ENCODE measurements at places on chromosomes 2 and 18.

DNA sequence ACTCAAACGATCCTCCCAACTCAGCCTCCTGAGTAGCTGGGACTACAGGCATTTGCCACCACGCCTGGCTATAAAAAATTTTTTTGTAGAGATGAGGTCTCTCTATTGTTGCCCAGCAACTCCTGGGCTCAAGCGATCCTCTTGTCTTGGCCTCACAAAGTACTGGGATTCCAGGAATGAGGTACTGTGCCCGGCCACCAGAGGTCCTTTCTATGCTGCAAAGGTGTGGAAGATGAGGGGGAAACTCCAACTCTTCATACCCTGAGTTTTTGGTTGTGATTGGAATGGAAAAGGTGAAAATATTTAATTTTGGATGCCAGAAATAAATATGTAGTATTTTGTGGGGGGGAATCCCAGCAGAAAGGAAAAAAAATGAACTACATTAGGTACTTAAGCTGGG is 36.0 kb downstream of the MRPL33 start:
- no peak for DNase-seq

DNA sequence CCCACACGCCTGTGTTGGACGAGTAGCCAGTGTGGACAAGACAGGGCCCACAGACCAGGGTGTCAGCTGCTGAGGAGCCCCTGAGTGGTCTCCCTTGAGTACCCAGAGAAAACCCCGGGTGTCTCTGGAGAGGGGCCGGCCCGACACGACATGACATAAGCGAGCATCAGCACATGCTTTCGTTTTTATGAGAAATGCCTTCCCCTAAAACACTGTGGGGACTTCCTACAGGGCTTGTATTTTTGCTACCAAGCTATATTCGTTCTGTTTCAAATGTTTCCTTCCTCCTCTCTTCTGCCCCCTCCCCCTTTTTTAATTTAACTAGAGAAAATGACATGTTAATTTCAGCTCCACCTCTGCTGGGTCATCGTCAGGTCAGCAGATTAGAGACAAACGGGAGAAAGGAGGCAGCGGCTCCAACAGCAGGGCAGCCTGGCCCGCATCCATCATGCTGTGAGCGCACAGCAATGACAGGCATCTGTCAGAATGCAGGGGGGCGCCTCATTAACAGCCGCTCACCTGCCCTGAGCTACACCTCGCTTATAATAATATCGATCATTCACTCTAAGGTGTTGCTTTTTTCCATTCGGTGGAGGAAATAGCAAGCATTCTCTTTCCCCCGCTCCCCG is 286.2 kb downstream of the ZNF516 start:
- DNase-seq, result no peak

DNA sequence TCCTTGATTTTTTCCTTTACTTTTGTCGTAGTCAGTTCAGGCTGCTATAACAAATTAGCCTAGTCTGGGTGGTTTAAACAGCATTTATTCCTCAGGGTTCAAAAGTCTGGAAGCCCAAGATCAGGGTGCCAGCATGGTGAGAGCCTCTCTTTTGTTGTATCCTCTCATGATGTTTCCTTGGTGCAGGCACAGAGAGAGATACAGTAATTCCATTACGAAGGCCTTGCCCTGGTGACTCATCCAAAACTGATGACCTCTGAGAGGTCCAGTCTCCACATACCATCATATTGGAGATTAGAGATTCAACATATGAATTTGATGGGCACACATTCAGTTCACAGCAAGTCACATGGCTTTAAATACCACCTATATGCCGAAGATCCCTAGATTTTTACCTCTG is 253.8 kb downstream of the CYRIA start:
- no peak for DNase-seq

GRCh38 chr2:145026456-145027455 is 506.8 kb upstream of the ZEB2 start:
- DNase-seq, result no peak

DNA sequence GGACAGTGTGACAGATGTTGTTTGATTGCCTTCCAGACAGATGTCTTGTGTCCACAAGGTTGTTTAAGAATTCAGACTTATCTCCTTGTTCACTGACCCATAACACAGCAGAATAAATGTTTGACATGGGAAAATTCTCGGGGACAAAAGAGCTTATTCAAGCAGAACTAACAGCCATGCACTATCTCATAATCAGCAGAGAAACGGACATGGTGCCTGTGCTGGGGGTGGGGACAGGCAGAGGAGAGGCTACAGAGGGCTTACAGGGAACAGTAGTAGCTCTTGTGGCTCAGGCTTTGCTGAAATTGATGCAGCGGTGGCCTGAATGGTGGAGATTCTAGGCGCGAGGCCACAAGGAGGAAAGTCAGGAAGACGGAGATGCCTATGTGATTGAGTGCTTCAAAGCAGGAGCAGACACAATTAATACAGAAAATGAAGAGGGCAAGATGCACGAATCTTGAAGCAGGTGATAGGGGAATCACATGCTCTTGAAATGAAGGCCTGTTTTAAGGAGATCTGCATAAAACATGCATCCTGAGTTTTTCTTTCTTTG is 62.0 kb upstream of the CAB39 start:
- DNase-seq, result no peak

DNA sequence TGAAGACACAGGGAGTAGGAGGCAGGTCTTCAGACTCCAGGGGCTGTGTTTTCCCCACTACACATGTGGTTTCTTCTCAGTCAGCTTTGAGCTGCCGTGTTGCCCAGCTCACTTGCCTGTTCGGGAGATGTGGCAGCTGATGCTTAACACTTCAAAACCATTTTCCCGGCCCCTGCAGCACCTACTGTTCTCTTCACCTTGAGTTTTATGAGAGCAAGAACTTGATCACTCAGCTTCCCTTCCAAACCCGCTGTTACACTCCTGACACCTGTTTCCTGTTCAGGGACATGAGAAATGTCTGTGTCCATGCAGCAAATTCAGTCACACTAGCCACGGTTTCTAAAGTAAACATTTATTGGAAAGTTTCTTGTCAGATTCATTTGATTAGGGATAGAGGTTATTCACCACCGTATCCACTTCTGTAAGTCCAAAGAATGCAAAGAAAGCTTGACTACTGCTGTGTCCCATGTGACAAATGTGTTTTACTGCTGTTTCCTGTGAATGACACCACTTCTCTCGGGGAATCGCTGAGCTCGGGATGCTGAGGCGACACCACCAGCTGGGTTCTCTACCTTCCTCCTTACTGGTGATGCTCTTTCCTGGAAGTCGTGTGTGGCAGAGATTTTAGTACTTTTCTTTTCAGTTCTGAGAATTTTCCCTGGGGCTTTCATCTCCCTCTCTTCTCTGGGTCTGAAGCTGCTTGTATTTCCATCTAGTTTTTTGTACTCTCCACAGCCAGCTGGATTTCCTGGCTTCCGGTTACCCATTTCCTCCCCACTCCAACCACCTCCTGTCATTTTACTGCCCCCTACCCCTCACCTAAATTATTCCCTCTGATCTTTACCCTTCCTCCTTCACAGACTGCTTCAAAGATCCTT is 91.7 kb downstream of the KLF7 start:
- no peak for DNase-seq

GRCh38 chr2:195498176-195498575 is 158.8 kb upstream of the SLC39A10 start:
- DNase-seq, result peak; percentile 35

DNA sequence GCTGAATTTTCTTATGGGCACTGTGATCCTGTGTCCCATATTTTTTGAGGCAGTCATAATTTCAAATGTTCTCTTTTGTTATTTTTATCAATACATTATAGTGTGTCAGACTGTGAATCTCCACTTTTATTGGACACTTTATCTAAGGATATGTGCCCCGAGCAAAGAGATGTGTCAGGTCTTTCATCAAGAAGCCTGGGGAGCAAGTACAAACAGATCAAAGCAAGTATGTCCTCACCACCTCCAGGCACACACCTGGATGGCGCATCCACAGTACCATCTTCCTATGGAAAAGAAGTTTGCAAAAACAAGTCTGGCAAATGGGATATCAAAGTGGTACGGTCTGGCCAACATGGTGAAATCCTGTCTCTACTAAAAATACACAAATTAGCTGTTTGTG is 81.0 kb upstream of the ZNF236 start:
- DNase-seq, result no peak

DNA sequence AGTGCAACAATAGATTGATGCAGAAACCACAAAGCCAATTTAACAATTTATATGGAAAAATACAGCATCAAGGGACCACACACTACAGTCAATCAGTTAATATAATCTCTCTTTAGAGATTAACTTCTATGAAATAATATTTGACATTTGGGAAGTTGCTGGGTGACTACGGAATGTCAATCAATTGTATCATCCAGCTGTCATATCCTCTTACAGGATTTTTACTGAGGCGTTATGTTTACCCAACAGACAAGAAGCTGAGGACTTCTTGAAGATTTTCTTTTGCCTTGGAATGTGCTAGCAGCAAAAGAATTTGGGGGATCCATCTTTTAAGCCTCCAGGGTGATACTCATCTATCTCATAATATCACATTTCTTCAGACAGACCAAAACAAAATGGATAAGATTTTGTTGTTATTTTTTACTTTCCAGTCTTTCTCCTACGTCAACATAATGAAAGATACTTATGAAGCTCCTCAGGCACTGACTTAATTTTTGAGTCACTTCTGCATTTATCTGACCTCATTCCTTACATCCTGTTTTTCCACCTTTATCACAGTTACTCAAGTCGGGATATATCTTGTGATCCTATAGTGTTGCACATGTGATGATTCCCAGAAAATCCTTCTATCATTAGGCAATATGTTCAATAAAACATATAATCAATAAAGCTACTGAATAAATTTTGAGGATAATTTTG is 227.2 kb upstream of the SPHKAP start:
- no peak for DNase-seq

DNA sequence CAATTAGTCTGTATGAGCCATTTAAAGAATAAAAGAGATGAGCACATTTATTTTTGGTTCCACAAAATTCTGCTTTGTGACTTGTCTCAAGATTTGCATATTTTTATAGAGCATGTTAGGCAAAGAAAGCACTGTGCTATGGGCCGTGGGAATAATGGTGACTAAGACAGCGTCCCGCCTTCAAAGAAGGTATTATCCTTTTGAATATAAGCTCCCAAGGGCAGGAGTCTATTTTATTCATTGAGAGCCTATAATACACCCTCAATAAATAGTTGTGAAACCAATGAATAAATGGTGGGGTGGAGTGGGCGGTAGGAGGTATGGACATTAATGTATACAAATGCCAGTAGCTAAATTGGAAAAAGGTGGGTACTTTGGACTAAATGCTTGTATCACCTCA is 20.5 kb upstream of the TCF4 start:
- no peak for DNase-seq

DNA sequence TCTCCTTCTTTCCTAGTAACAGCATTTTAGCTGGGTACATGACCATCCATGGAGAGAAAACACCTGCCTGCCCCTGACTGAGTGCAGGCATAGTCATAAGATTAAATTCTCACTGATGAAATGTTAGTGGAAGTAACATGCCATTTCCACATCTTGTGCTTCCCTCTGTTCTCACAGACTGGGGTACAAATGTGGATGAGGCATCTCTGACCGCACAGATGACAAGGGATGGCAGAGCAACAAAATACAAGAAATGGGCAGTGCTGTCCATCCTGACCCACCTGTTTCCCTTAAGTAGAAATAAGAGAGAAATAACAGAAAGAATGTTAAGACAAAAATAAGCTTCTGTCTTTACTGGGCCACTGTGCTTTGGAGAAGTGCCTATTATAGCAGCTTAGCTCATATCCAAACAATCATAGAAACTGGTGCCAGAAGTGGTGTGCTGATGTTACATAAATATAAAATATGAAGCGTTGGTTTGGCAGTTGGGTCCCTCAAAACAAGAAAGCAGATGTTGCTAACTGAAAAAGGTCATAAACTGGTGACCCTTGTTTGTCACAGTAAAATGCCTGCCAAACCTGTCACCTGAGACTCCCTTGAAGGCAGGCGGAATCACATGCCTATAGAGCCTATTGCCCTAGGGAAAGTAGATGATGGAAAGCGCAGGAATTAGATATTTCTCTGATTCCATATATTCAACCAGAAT is 72.4 kb upstream of the CCDC150 start:
- DNase-seq, result no peak

DNA sequence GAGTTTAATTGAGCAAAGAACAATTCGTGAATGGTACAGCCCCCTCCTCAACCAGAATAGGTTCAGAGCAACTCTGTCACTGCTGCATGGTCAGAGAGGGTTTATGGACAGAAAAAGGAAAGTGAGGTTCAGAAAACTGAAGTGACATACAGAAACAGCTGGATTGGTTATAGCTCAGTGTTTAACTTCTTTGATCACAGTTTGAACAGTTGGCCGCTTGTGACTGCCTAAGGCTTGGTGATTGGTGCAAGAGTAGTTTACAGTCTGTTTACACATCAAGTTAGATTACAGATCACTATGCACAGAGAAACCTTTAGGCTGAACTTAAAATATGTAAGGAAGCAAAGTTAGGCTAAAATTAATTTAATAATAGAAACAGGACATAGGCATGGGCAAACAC is 459.2 kb downstream of the KCNJ3 start:
- no peak for DNase-seq

- DNase-seq, result no peak
Measured at GRCh38 chr2:238247002-238247822, 7.4 kb upstream of the HES6 start.

DNA sequence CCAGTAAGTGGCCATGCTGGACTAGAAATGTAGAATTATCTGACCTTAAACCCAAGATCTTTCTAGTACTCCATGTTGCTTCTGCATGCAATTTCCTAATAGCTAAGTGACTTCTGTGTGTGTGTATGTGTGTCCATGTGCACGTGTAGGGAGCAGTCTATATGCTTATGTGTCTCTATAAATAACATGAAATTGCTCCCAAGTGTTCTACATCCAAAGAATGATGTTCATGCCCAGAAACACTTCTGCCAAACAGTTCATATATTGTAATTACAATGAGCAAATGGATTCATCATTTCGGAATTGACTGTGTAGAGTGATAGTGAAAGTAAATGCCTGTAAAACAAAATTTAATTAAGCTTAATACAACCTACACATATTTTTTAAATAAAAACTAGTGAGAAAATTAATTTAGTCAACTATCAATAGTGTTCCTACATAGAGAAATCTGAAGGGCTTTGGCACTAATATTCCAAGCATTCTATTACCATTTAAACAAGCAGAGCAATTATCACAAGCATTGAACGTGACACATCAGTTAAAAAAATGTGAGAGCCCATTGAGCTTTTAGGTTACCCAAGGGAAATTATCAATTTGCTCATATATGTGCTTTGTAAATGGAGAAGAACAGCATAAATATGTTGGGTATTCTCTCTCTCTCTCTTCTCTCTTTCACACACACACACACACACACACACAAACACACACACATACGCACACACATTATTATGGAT is 1067.4 kb downstream of the CNTNAP5 start:
- DNase-seq, result no peak

GRCh38 chr2:1697601-1698000 is 46.7 kb downstream of the PXDN start:
- no peak for DNase-seq

DNA sequence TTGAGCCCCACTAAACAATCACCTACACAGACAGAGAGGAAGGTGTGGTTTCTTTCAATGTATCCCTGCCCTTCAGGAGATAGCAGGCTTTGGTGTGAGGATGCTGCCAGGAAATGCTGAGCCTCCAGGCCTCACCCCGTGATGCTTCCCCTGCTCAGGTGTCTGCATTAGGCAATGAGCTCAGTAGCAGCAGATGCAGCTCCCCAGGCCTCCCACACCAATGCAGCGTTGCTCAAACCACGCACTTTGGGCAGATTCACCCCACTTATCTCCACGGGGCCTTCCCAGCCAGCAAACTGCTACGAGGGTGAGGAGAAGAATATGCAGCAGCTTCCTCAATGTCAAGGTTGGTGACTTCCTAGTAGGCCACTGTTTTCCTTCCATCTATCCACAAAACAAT is 229.3 kb upstream of the PXDN start:
- DNase-seq, result no peak

Data from GM12864 (cell line).